Activated naive CD4-positive, alpha-beta T cell treated with anti-CD3 and anti-CD28 coated beads, Interleukin-2, amount 50 U/mL, for 16 hours (primary cell): ENCODE measurements at places on chromosomes 2 and 18.

DNA sequence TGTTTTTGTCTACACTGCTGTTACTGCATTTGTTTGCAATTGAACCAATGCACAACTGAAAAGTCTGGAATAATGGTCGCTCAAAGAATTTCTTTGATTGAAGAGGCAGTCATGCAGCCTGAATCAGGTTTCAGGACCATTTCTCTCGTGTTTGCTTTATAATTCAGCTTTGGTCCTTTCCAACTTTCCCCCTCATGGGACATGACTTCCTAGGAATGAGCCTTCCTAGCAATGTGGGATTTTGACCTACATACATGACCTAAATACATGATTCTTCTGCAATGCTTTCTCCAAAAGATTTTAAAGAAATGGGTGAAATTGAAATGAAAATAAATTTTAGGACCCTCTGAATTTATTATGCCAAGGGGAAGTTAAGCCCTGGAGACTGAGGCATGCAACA lies 197.4 kb downstream of the MREG start:
- no peak for DNase-seq

DNA sequence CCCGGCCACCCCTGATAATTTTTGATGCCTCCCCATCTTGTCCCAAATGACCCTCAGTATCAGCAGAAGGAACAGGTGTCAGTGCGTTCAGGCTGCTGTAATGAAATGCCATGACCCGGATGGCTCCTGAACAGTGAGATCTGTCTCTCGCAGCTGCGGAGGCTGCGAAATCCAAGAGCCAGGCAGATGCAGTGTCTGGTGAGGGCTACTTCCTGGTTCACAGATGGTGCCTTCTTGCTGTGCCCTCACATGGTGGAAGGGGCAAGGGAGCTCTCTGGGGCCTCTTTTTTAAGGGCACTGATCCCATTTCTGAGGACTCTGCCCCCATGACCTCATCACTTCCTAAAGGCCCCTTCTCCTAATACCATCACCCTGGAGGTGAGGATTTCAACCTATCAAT lies 152.2 kb downstream of the TWIST2 start:
- no peak for DNase-seq

- peak; percentile 22 for DNase-seq
Measured at GRCh38 chr18:76494231-76495005, 624 bp downstream of the ZNF516 start.

- no peak for DNase-seq
Measured at GRCh38 chr18:13180614-13181375, 37.8 kb upstream of the LDLRAD4 start.

DNA sequence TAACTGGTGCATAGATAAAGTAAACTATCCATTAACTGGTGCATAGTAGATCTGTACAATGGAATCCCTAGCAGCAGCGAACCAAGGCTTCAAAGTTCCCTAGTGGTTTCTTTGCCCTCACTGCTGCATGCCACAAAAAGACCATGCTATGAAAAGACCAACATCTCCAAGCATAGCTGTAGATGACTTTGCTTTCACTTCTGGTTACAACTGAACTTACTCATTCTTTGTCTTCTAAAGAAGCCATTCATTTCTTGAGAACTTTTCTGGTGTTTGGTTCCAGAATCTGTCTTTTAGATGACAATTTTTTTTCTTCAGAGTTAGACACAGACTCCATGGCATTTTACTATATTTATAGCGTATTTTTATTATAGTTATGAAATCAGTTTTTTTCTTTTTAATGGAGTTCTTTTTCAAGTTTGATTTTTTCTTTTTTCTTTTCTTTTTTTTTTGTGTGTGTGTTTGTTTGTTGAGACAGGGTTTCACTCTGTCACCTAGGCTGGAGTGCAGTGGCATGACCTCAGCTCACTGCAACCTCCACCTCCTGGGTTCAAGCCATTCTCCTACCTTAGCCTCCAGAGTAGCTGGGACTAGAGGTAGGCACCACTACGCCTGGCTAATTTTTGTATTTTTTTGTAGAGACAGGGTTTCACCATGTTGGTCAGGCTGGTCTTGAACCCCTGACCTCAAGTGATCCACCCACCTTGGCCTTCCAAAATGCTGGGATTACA lies 63.6 kb downstream of the SLC35F5 start:
- DNase-seq = peak; percentile 29
